NCI-H2171 treated with DMSO at 0.1 percent for 48 hours (cell line): ENCODE measurements at places on chromosomes 5 and 9.

DNA sequence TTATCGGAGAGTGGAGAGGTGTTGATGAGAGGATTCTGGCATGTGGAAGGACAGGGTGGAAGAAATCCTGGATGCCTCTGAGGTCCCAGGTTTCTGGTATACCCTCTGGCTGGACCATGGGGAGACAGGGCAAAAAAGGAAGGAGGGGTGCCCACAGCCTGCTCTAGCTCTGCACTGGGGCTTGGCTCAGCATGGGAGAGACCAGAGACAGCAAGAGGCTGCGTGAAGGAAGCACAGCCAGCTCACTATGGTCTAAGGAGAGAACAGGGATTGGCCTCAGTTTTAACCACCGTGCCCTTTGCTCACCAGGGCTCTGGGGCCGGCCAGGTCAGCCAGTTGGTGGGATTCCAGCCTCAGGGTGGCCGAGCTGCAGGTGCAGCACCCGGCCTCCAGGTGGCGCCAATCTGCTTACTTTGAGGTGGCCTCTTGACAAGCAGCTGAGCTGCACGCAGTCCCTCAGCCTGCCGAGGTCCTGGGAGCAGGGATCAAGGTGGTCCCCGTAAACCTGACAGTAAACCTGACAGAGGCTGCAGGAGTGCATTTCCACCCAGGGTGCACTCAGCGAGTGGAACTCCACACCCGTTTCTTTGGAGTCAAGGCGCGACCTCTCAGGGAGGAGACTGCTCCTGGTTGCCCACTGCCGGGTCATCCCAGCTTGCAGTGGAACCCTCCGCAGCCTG is 25.0 kb upstream of the SPTLC1 start:
- DNase-seq: peak; percentile 59

- DNase-seq: no peak
These were observed 4.2 kb downstream of the UHRF2 start for GRCh38 chr9:6417186-6417585.

DNA sequence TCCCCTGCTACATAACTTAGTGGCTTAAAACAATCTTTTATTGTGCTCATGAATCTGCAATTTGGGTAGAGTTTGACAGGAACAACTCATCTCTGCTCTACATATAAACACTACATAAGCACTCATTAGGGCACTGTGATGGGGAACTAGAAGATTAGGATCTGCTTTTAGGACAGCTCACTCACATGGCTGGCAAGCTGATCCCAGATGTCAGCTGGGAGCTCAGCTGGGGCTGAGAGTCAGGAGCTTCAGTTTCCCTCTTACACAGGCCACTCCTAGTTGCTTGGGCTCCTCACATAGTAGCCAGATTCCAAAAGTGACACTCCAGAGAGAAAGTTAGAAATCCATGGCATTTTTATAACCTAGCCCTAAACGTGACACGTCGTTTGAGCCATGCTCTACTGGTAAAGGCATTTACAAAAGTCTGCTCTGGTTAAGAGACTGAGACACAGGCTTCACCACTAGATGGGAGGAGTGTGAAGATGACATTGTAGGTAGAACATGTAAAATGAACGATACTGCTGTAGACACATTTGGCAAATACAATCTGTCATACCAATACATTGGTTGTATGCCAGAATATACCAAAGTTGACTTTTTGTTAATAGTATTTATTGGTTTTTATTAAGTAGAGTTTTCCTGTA is 23.6 kb downstream of the SCAI start:
- DNase-seq: no peak

- DNase-seq: no peak
These were observed 419.9 kb downstream of the CCDC171 start for GRCh38 chr9:15972760-15973159.

DNA sequence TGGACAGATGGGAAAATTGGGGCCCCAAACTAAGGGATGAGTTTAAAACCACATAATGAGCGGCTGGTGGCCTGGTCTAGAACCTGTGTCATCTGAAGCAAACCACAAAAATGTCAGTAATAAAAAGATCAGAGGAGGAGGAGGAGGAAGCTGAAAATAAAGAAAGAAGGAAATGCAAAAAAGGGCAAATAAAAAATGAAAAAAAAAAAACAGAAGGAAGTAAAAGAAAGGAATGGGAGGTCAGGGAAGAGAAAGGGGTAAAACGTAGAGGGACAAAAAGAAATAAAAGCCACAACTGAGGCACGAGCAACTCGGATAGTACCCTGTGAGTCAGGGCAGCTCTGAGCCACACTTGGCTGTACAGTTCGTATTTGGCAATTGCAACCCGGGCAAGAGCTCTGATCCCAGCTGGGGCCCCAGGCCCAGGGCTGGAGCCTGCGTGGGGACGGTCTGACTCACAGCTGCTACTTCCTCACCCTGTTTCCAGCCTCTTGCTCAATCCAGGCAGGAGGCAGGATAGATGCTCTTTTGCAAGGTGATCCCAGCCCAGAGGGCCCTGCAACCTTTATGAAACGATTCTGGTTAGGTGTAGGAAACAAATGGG is 137.9 kb upstream of the TRIM32 start:
- DNase-seq: no peak

- no peak for DNase-seq
These were observed 374.8 kb downstream of the NFIB start for GRCh38 chr9:13939134-13939533.

DNA sequence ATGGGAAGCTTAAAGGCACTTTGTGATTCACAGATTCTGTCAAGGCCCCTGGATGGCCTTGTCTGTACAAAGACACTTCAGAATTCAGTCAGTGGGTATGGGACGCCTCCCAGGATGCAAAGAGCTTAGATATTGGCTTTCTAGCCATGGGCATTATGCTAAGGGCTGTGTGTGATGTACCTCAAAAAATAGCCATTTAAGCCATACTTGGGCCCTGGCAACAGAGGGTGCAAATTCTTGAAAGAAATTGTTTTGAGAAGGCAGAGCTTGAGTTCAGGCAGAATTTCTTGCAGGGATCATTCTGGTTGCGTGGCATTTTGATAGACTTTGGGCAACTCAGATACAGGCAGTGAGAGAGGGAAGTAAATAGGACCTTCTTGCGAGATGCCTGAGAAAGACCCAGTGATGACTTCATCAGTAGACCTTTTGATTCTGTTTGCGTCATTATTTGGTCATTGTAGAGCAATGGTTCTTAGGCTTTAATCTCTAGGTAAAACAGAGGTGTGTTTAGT is 3.9 kb downstream of the CYFIP2 start:
- no peak for DNase-seq

- no peak for DNase-seq
These were observed 6.3 kb upstream of the HAPLN1 start for GRCh38 chr5:83726912-83727311.

- no peak for DNase-seq
These were observed 9.1 kb upstream of the MVB12B start for GRCh38 chr9:126317513-126317912.

DNA sequence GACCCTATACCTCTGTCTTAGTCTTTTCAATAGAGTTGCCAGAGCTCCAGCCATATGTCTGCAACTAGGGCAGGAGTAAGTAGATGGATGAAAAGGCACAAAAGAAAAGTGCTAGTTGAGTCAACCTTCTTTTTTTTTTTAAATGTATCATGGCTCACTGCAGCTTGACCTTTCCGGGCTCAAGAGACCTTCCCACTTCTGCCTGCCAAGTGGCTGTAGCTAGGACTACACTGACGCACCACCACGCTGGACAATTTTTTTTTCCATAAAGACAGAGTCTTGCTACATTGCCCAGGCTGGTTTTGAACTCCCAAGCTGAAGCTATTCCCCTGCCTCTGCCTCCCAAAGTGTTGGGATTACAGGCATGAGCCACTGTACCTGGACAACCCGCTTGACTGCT is 27.3 kb downstream of the FOXE1 start:
- no peak for DNase-seq

DNA sequence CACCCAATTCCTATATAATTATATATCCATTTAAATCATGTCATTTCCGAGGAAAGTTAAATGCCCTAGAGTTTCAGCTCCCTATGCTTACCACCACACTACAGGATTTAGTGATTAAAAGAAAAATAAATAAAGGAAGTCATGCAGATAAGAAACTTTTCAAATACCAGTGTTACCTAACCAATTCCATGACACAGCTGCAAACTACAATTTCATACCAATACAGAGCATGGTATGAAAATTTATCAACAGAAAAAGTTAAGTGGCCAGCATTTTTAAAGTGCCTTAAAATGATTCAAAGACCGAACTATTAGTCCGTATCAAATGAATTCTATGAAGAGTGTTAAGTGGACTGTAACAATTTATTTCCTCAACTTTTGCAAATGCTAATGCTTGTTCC is 35.9 kb downstream of the CEP120 start:
- DNase-seq: no peak

GRCh38 chr5:56052735-56053134 is 58.0 kb upstream of the IL6ST start:
- DNase-seq: no peak

- peak; percentile 25 for DNase-seq
These were observed 587.7 kb upstream of the GRAMD2B start for GRCh38 chr5:125835293-125836172.

GRCh38 chr5:102528600-102528999 is 29.8 kb upstream of the SLCO6A1 start:
- DNase-seq: no peak

- DNase-seq: no peak
These were observed 285.4 kb downstream of the TMEM232 start for GRCh38 chr5:110441035-110441434.

GRCh38 chr5:142883438-142883837 is 113.3 kb downstream of the ARHGAP26 start:
- no peak for DNase-seq

GRCh38 chr5:128681764-128682592 is 143.9 kb upstream of the FBN2 start:
- DNase-seq: no peak

- DNase-seq: no peak
These were observed 837 bp upstream of the AHRR start for GRCh38 chr5:320524-321229.

DNA sequence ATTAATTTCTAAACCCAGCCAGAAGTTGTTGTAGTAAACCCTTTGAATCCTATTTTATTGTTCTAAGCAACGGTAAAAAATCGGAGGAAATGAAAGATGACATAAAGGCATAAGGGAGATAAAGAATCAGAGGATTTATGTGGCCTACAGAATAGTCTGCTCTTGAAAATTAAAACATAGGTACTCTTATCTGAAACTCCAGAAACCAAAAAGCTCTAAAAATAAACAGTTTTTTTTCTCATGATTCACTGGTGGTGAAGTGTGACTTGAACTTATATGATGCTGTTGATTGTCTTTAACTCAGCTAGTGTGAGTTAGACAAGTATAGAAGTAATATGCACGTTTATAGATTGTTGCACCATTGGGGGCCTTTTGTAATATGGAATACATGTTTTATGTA is 80.3 kb downstream of the HSD17B4 start:
- no peak for DNase-seq

DNA sequence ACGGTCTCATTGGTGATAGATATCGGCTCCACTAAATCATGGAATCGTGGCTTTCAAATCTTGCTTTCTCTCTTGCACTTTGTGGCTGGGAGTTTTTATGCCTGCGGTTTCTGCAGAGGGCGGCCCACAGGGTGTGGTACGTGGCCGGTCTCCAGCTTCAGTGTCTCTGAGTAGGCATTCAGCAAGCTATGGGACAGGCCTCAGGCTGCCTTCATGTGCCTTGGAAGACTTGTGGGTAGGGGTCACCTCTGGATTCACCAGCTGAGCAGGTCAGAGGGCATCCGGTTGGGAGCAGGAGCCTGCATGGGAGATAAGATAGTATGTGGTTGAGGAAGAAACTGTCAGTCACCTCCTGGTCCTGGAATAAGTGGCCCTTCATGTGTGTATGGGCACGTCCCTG is 47.7 kb downstream of the AMBP start:
- no peak for DNase-seq

DNA sequence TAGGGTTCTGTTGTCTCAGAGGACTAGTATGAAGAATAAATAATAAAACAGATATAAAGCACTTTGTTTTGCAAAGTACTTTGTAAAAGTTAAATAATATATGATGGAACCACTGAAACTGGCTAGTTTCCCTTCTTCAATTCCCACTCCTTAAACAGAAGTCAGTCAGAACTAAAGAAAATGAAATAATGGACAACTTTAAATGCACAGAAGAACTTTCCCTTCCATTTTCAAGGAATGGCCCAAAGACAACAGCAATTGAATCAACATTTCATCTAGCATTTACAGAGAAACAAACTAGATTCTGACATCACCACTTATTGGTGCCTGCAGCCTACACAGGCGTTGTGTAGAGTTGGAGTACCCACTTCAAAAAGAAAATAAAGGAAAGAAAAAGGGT is 16.2 kb downstream of the DIAPH1 start:
- DNase-seq: no peak

- peak; percentile 76 for DNase-seq
These were observed 46.2 kb upstream of the FCN2 start for GRCh38 chr9:134834217-134834956.

GRCh38 chr5:95822542-95823181 is at the start of gene GLRX:
TSS of gene GLRX (minus strand) at chr5:95822726. CDS start at chr5:95822662, 64 bp downstream.
- DNase-seq: peak; percentile 21

- DNase-seq: peak; percentile 75
These were observed 3.8 kb upstream of the TOR4A start for GRCh38 chr9:137273611-137274320.

DNA sequence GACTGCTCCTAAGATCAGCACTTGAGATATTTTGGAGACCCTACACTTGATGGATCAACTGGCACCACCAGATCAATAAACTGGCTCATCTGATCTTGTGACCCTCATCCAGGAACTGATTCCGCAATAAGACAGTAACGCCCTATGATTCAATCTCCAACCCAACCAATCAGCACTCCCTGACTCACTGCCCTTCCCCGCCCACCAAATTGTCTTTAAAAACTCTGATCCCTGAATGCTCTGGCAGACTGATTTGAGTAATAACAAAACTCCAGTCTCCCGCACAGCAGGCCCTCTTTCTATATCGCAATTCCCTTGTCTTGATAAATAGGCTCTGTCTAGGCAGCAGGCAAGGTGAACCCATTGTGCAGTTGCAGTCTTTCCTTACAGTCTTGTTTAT is 677.0 kb downstream of the LRRC70 start:
- DNase-seq: no peak

- no peak for DNase-seq
These were observed 72.9 kb downstream of the RFK start for GRCh38 chr9:76321195-76321828.

GRCh38 chr5:176743136-176743861 is 67.1 kb upstream of the UNC5A start:
- DNase-seq: no peak

DNA sequence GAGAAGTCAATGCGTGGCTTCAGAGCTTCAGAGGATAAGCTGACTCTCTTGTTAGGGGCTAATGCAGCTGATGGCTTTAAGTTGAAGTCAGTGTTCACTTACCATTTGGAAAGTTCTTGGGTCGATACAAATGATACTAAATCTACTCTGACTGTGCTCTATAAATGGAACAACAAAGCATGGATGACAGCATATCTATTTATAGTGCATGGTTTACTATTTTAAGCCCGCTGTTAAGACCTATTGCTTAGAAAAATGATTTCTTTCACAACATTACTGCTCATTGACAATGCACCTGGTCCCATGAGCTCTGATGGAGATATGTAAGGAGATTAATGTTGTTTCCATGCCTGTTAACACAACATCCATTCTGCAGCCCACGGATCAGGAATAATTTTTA is 435.7 kb downstream of the MAT2B start:
- DNase-seq: no peak
